Activated T-helper 17 cell treated with anti-CD3 and anti-CD28 coated beads, Interleukin-2, amount 50 U/mL, for 72 hours (primary cell): ENCODE measurements at places on chromosomes 12 and 14. TPM values are rescaled to one million over a fixed set of nuclear protein-coding genes. Genes with fewer than 3 reads are reported as not detected.

DNA sequence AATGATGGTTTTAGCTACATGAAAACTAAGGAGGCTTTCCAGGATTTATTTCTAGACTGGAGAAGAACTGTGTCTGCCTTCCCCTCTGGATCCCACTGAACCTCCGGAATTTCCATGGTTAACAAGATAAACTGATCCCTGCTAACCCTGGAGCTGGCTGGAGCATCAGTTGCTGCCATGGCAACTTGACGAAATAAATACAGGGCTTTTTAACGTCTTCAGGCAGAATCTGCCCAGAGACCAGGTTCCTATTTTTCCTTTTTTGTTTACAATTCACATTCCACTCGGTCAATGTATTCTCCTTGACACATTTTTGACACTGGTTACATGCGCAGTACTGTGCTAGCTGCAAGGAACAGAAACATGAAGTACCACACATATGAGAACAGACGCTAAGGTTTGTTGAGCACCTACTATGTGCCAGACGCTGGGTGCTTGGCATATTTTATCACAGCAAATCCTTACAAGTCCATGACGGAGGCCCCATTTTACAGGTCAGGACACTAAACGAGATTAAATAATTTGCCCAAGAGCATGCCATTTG lies 1.7 kb downstream of the C14orf132 start:
- ATAC-seq, result no peak

DNA sequence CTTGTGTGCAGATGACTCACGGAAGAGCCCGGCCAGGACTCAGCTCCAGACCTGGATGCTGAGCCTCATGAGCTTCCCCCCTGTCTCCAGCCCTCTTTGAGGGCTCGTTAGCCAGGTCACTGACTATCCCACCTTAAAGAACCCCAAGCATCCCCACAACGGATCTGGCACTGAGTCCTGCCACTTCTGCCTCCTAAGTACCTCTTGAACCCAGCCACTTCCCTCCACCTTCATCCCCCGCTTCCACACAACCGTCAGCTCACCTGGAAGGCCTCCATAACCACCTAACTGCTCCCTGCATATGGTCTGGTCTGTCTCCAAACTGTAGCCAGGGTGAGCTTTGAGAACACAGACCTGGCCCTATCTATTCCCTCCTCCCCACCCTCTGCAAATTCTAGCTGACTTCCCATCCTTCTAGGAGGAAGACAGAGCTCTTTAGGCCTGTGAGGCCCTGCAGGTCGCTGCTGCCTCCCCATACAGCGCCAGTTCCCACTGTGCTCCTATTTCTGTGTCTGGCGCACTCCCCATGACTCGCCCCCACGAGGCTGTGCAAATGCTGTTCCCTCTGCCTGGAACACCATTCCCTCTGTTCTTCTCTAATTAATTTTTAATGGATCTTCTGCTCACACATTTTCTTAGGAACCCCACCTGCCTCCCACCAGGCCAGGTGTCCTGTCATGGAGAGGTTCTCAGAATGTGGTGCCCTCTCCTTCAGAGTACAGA lies 2.9 kb upstream of the HSP90AA1 start:
- ATAC-seq, result no peak

- no peak for ATAC-seq
Observed at GRCh38 chr14:29355331-29355730, 572.3 kb downstream of the PRKD1 start.

- ATAC-seq, result no peak
Observed at GRCh38 chr12:7571257-7571656, 67.7 kb upstream of the CD163 start.

DNA sequence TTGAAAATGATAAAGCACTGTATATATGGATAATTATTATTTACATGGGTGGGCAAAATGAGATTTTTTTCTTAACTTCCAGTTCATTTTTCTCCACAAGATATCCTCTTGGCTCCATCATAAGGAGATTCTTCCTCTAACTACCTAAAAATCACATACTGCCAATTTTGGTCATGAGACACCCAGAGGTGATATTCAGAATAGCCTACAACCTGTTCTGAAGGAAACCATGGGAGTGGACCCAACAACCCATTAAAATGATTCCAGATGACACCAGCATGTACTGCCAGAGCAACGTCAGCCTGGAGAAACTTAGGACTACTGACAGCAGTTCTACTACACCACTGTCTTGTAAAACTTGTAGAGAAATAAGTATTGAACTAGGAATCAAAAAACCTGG lies 136.3 kb upstream of the TMPO start:
- no peak for ATAC-seq

GRCh38 chr12:121538699-121539061 lies 42.1 kb downstream of the KDM2B start:
- ATAC-seq, result no peak

DNA sequence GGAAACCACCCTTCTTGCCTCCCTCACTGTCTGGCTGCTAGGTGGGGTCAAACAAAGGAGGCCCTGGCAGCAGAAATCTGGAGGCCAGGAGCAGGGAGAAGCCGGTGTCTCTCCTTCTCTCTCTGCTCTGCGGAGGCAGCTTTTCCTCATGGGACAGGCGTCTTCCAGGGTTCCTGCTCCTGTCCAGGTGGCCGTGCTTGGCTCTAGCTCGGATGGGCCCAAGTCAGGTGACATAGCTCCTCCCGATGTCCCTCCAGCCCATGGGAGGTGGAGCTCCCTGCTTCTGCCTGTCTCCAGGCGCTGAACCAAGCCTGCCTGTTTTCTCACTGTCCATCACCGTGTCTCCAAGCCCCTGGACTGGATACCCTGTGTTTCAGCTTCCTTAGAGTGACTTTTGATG lies 30.5 kb upstream of the FZD10 start:
- no peak for ATAC-seq

DNA sequence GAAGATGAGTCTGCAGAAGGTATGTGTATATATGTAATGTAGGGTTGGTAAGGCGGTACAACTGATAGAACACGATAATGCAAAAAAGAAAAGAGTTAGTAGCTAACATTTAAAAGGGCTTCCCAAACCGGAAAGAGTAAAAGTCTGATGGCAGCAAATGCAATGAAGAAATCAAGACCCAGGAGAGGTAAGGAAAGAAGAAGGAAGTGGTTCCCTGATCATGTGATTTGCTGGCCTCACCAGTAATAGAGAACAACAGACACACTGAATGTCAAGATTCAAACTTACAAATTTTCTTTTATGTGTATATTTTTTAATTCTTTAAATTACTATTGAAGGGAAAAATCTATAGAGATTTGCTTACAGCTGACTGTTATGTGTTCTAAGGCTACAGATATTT lies 18.4 kb downstream of the ZFC3H1 start:
- ATAC-seq, result no peak

GRCh38 chr14:74652541-74652940 lies 40.5 kb upstream of the LTBP2 start:
- ATAC-seq, result no peak

GRCh38 chr14:73741876-73742519 lies 27.8 kb upstream of the PNMA1 start:
- ATAC-seq, result peak; percentile 17

GRCh38 chr12:74431801-74432200 lies 105.8 kb upstream of the ATXN7L3B start:
- no peak for ATAC-seq

GRCh38 chr12:106030210-106031071 lies 108.3 kb downstream of the NUAK1 start:
- peak; percentile 35 for ATAC-seq

DNA sequence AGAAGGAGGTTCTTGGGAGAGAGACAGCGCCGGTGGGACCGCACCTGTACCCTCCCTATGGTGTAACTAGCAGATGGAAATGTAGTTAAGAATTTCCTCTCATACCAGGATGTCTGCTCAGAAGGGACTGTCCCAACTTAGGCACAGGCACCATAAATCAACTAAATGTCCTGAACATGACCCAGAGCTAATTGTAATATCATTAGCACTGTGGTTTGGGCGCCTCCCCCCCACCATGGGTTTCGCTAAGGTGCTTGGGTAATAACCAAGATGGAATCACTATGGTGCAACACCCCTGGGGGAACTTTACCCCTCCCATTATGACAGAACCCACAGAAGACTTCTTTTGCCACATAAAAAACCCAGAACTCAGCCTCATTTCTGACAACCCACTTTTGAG lies 15.9 kb downstream of the ZNF641 start:
- peak; percentile 43 for ATAC-seq

DNA sequence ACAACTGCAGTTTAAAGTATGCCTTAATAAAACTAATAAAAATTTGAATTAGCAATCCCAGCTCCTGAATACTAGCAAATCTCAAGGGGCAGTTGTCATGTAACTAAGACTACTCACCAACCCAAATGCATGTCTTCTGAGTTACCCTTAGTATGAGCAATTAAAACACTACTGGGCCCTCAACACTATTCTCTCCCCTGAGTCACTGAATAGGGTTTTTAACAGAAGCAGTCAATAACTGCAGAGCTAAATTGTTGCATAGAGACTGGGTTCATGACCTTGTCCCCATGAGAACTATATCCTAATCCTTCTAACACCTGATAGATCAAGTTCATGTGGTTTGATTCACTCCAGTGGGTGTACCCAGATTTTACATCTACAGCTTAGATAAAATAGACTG lies 38.8 kb downstream of the MDM1 start:
- peak; percentile 20 for ATAC-seq

DNA sequence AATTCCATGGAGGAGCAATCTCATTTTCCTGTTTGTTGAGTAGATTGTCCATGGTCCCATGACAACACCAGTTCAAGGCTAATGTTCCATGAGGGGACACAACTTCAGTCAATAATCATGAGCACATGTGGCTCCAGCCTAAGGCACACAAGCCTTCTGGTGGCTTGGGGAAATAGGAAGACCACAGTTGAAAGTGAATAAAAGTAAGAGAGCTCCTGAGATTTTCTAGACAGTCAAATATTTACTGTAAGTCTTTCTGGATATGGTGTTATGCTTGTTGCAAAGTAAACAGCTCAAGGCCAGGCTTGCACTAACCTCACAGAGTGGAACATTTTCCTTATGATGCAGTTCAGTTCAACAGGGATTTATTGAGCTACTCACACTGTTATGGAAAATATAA lies 206.9 kb upstream of the SLC38A2 start:
- no peak for ATAC-seq

- peak; percentile 39 for ATAC-seq
Observed at GRCh38 chr14:24162093-24162492, 1.0 kb downstream of the IRF9 start.

- no peak for ATAC-seq
Observed at GRCh38 chr14:95889236-95889979, 12.8 kb downstream of the TUNAR start.

DNA sequence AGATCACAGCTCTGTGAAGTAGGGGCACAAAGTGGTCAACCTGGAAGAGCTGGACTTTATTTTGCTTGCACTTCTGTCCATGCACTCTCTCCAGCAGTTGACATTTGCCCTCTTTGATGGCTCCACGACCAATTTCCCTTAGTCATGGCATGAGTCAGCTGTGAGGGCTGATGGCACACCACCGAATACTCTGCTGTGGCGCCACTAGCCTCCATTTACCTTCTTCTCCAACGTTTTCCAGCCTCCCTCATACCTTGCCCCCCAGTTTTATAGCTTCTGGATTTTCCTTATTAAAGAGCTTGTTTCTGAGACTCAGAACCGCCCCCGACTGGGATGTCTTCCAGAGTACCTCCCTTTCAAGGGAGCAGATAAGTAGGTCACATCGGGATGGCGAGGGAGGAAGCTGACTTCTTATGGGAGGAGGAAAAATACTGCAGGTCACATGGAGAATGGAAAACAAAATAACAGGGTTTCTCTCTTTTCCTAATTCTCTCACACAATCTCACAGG lies 17.6 kb downstream of the NINJ2 start:
- no peak for ATAC-seq

DNA sequence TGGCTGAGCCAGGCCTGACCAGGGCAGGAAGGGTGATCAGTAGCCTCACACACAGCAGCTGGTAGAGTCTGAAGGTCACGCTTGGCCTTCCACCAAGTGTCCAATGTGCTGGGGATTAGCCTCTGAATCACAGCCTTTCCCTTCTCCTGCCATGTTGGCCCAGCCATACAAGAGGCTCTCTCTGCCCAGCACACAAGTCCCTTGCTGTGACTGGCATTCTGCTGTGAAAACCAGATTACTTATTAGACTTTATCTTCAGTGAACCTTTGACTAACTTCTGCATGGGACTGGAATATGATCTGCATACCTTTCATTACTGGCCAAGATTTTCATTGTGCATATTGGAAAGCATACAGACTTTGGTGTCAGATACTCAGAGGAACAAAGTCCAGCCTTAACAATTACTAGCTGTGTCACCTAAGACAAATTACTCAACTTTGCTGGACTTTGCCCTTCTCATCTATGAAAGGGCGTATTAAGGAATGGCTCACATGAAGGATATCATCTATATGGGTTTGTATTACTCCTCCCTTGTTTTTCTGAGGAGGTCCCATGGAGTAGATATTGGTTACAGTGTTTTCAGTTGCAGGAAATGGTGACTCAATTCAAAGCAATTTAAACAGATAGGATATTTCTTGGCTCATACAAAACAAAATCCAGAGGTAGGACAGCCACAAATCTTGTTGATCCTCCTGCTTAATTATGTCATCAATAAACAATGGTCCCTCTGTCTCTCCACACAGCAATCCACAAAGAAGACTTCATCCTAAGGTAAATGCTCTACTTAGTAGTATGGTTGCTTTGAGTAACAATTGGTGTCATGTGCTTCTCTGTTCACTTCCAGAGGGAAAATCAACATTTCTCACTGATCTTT lies 99.6 kb downstream of the DYRK2 start:
- ATAC-seq, result no peak

- no peak for ATAC-seq
Observed at GRCh38 chr12:114815026-114815795, 131.2 kb upstream of the TBX3 start.

- ATAC-seq, result peak; percentile 77
Observed at GRCh38 chr12:219891-220352, 6.0 kb upstream of the SLC6A12 start.

DNA sequence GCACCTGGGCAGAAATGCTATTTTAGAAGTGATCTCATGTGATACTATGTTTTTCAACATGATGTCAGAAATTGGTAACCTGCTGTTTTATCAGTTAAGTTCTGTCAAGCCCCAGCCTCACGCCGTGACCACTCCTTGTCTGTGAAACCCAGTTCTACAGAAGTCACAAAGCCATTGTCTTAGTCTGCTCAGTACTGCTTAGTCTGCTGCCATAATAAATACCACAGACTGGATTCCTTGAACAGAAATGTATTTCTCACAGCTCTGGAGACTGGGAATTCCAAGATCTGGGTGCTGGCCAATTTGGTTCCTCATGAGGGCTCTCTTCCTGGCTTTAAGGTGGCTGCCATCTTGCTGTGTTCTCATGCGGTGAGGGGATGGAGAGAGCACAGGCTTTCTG lies 176.9 kb downstream of the PRKCH start:
- ATAC-seq, result no peak

The SNRNP35 gene
- total RNA-seq, result 31.4 TPM

The CCDC197 gene
- not detected for total RNA-seq

The DCP1B gene
- 19.7 TPM for total RNA-seq

The GPRC5A gene
- 0.99 TPM for total RNA-seq

The SUSD6 gene
- 96.4 TPM for total RNA-seq

The INHBC gene
- total RNA-seq, result not detected

The CTSG gene
- total RNA-seq, result not detected

The CCNT1 gene
- total RNA-seq, result 64.7 TPM

The LHX5 gene
- total RNA-seq, result not detected

The ABHD12B gene
- not detected for total RNA-seq
